ENCODE measurements at places on chromosomes 12 and 14.

DNA sequence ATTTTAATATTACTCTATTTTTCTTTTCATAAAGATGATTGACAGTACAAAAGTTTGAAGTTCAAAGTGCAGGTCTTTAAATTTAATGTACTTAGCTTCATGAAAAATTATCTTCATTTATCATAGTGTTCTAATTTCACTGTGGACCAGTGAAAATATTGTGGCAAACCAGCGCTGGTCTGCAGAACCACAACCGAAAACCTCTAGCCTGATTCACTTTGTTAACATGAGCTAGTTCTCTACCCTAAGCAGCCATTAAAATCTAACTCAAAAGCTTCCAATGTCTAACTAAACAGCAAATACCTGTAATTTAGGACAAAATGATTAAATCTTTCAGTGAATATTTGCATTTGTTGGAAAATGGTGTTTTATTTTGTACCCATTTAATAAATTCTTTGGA lies 161.1 kb upstream of the TMTC2 start:
- no peak for DNase-seq

DNA sequence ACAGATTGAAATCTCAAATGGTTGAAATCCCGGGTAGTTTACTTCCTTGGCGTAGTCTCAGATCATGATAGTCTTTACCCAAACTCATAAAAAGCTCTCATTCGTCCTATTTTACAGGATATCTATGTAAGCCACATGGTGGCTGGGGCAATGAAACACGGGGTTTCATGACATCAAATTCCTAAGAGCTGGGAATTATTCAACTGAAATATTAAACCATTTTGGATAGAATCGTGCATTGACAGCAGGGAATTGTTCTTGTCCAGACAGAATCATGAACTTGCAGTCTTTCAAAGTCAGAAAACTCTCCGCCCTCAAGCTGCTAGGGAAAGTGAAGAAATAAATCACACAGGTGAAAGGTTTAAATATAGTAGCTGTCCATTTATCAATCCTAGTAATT lies 33.2 kb upstream of the PRKAB1 start:
- DNase-seq = peak; percentile 23

DNA sequence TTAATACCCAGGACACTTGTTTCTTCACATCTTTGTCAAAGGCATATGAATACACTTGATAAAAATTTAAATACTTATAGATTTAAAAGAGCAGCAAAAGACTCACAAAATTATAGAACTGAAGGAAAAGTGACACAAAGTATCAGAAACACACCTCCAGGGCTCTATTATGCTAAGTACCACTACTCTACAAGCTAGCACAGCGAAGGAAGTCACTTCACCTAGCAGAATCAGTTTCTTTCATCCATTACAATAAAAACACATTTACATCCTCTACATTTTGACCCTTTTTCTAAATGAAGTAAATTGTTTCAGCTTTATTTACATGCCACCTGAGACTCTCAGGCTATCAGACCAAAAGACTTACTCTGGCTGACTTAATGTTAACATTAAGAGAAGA lies 26.6 kb upstream of the PTPRB start:
- DNase-seq = no peak

DNA sequence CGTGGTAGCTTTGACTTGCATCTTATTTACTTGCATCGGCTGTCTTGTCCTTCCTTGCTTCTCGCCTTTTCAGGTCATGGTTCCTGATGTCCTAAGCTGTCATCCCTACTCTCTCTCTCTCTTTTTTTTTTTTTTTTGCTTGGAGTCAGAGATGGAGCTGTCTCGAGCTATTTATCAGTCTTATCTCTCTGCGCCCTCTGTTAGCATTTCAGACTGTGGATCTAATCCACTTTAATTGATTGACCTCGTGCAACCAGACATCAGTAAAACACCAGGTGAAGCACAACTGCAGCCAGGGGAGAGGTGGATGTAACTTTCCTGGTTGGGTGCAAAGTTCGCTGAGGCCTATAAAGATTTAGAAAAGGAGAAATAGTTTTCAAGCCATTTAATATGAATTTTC lies 554.8 kb downstream of the DIO2 start:
- DNase-seq = no peak

DNA sequence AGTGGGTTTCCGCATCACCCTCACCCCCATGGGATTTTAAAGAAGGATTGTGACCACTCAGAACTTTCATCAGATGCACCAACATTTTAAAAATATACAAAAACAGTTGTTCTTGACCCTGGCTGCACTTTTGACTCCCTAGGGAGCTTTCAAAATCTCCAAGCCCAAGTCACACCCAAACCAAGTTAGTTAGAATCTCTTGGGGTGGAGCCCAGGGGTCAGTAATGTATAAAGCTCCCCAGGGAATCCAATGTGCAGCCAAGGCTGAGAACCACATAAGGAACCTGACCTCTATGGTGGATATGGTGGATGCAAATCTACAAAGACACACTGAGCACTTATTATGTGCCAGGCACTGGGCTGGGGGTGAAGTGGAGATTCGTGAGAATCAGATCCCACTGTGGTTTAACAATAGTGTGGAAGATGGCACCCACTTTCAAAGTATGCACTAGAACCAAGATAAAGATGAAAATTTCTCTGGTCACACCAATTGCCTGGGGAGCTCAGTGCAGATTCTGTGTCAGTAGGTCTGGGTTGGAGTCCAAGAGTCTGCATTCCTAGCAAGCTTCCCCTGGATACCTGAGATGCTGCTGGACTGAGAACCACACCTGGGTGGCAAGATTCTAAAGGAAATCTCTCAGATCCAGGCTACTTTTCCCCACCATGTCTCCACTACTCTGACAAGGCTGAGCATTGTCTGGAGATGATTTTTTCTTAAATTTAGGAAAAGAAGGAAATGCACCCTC lies 18.9 kb upstream of the CMKLR1 start:
- no peak for DNase-seq

- DNase-seq = no peak
These were observed 7.6 kb upstream of the USP15 start for GRCh38 chr12:62252576-62252975.

- no peak for DNase-seq
These were observed 40.0 kb downstream of the MYBPC1 start for GRCh38 chr12:101634724-101635123.

DNA sequence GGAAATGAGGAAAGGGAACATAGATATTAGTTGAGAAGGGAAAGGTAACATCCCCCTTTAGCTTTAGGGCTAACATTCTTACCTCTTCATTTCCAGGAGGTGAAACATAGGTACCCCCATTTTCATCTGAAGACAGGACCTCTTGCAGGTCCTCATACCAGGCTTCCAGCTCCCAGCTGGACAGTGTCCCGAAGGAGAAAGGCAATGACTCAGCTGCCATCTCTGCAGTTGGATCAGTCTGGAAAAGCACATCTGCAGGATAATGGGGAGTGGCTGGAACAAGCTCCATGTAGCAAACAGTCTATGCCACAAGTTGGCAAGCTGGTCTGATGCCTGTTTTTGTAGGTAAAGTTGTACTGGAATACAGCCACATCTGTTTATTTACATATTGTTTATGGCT lies 3.1 kb downstream of the DDIT3 start:
- DNase-seq = peak; percentile 74

GRCh38 chr12:7128681-7129286 lies at the start of gene RBP5:
Gene RBP5 (minus strand): TSS chr12:7128889. CDS start chr12:7128775, 114 bp downstream.
- no peak for DNase-seq

GRCh38 chr14:91732859-91733477 lies 1.1 kb upstream of the CATSPERB start:
- no peak for DNase-seq

- DNase-seq = no peak
These were observed 272.1 kb downstream of the LRIG3 start for GRCh38 chr12:58648176-58648575.
